Retinal pigment epithelial cell (primary cell): ENCODE measurements at places on chromosomes 7 and 10.

- DNase-seq: no peak
These were observed 11.0 kb downstream of the GRID1 start for GRCh38 chr10:86355571-86356038.

DNA sequence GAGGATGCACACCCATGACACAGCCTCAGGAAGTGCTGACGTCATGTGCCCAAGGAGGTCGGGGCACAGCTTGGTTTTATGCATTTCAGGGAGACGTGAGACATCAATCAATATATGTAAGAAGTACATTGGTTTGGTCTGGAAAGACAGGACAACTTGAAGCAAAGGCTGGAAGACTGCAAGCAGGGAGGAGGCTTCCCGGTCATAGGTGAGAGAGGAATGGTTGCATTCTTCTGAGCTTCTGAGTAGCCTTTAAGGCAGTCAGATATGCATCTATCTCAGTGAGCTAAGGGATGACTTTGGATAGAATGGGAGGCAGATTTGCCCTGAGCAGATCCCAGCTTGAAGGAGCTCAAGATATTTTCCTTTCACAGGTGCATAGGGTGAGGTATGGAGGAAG lies 349.5 kb downstream of the TYW1 start:
- no peak for DNase-seq

- no peak for DNase-seq
These were observed 8.1 kb downstream of the CYP26A1 start for GRCh38 chr10:93081834-93082233.

DNA sequence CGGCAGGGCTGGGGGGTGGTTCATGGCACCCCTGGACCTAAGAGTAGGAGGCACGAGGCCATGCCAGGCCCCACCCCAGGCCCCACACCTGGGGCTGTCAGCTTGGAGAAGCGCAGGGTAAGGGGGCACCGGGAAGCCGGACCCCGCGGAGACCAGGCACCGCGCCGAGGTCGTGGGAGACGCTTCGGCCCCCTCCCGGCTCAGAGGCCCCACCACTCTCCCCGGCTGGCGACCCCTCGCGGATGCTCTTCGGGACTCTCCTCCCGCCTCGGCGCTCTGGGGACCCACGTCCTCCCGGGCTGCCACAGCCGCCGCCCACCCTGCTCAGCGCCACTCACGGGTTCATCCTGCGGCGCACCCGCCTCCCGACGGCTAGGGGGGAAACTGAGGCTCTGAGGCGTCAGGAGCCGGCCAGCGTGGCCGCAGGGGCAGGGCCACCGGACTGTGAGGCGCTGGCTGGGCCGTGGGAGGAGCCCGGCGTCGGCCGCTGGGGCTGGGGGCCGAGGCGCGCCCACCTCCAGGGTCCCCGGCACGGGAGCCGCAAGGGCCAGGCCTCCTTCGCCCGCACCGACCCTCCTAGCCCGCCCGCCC lies 25.9 kb downstream of the PDGFA start:
- no peak for DNase-seq

DNA sequence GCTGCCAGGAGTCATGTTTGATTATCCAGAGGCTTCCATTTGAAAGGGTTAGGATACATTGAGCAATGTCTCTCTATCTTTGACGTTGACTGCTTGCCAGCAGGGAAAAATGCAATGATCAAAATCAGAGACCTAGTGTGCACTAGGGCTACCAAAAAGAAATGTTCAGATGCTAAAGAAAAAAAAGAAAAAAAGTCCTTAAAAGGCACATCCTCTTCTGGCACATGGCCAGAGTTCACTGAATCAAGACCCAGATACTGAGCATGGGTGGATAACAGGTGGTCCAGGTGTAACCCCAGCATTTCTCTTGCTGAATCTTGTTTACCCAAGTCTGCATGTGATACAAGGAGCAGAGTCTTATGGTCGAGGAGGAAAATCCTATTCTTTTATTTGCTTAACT lies 899.3 kb downstream of the SORCS3 start:
- DNase-seq: no peak

- DNase-seq: no peak
These were observed 39.4 kb downstream of the CTBP2 start for GRCh38 chr10:125121003-125121402.

- DNase-seq: no peak
These were observed 23.5 kb downstream of the CAMK1D start for GRCh38 chr10:12372846-12373245.
